ENCODE measurements at places on chromosomes 11 and 22.

DNA sequence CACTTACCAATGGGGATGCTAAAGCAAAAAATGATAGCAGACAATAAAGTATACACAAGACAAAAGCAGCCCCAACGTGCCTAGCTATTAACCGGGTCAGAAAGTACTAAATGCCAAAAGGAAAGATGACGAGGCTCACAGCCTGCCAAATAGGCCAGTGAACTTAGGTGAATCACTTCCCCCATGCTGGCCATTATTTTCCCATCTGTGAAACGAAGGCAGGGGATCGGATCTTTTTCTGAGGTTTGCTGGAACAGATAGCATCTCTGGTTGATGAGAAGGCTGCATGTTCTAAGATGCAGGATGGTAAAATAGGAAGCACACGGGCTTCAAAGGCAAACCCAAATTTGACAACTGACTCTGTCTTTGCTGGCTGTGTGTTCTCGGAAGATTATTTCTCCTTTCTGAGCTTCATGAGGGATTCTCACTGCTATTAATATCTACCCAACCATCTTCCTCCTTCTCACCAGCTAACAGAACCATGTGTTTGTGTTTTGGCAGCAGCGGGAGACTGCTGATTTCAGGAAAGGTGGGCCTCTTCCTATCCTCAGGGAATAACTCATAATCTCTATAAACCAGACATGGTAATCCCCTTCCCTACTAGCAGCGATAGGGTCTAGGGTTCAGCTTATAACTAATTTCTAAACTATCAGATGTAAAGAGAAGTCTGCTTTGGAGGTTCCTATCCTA, 390.7 kb downstream of the LARGE1 start:
- no peak for DNase-seq

GRCh38 chr11:93526641-93527583, 16.3 kb downstream of the SMCO4 start:
- DNase-seq, result no peak

DNA sequence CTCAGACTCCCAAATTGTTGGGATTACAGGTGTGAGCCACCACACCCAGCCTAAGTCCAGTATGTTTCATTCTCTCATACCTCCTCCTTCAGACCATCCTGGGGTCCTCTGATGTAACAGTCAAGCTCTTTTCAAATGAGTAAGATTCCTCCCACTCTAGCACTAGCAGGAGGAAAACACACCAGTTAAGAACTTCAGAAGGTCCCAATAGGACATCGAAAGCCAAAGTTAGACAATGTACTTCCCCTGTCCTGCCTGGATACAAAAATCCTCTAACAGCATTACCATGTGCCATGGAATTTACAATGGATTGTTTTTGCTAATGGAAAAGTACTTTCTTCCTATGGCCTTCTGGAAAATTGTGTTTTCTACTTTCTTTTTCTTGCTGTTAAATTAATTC, 67.1 kb downstream of the CCDC34 start:
- DNase-seq, result no peak

DNA sequence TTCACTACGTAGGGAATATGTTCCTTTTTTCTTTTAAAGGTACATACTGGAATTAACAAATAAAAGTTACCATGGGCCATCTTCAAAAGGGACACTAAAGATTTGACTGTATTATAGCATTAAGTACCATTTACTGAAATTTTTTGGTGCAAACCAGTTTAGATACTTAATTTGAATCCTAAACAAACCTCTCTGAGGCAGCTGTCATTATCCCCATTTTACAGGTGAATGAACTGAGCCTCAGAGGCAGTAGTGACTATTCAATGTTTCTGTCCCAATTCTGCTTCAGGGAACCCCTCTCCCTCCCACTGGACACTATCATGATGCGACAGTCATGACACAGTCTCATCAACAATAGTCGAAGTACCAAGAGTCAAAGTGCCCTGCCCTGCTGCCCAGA, 76.2 kb upstream of the PHF21A start:
- DNase-seq, result no peak

DNA sequence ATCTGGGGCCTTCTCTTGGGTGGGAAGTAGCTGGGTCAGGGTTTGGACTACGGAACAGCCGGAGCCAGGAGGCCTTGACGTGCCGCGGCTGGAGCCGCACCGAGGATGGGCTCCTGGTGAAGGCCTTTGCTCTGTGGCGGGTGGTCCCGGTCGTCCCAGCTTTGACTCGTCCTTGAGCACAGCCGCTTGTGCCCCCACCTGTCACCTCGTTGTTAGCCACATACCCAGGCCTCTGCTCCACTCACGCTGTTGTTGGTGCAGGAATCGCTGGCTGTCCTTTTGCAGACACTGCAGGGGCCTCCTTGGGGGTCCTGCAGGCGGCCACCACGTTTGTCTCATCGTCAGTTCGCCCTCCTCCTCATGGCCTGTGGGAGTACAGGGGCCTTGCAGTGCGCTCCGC, 17.1 kb downstream of the PHRF1 start:
- DNase-seq, result no peak

- peak; percentile 81 for DNase-seq
These were observed 9.4 kb downstream of the TRIM29 start for GRCh38 chr11:120128392-120129119.

DNA sequence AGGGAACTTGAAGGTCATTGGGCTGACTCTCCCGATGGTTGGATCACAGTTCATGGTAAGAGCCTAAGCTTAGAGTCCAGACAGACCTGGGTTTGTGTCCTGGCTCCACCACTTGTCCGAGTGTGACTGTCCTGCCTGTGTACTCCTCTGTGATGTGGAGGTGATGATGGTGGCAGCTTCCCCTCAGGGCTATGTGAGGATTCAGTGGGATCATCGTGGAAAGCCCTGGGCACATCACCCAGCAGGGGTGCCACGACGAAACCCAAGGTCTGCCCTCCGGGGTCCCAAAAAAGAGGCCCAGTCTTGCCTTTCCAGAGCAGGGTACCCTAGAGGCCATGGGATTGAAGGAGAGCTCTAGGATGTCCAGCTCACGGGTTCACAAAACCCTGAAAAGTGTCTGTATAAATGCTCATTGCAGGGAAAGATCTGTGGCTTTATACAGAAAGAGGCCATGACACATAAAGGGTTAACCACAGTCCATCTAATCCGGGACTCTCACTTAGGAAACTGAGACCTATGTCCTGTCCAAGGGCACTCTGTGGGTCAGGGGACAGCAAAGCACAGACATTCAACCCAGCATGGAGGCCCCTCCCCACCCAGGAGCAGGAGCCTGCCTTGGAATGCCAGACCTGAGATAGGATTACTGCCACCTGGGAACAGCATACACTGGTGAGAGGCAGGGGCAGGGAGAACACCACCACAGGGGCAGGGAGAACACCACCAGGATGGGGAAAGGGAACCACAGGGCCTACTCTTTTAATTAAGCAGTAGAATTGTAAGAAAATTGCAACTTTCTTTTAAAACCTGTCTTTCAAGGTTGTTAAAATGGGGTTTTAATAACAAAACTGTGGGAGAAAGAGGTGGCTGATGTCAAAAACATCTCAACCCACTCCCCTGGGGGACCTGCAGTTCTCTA, 51.3 kb downstream of the IGLL5 start:
- no peak for DNase-seq

DNA sequence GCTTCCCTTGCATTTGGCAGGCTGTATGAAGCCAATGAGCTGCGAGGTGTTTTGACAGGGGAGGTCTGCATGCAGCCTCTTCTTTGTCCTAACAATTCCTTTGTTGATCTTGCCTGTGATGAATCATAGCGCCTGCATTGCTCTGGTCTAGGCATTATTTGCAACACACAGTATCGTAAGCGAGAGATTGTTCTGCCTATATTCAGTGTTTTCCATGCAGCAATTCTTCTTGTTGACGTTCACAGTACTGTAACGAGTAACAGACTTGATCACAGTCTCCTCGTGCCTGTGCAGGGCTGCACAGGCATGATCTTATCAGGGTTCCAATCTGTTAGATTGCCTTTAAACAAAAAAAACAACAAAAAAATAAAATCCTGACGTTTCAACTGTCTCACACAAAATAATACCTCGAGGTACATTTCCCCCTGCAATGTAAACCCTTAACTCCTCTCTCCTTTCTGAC, 13.9 kb upstream of the ADSL start:
- DNase-seq, result no peak

DNA sequence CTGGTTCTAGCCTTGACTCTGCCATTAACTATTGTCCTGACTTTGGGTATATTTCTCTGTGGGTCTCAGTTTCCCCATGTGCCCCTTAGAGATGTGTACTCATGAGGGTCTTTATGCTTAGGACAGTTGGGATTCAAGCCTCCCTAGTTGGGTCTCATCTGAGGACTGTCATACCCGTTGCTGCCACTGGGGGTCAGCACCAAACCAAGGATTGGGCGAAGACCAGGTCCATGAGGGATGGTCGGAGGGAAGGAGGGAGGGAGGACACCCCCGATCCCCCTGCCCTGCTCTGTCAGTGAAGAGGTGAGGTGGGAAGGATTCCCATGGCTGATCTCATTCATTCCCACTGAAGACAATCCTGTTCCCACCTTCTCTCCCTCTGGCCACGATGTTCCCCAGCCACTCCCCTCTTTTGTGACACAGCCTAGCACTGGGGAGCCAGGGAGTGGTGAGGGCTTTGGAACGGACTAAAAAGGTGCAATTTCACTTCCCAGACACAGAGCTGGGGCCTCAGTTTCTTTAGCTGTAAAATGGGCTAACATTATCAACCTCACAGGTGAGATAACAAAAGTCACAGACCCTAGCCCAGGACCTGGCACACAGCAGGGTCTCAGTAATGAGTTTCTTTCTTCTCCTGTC, 12.4 kb upstream of the KLHL35 start:
- DNase-seq, result peak; percentile 71

GRCh38 chr11:1628506-1629325, 859 bp upstream of the KRTAP5-5 start:
- DNase-seq, result peak; percentile 62

GRCh38 chr11:76721755-76722677, 51.5 kb upstream of the LRRC32 start:
- DNase-seq, result peak; percentile 78

GRCh38 chr11:10310301-10310841, 5.5 kb downstream of the ADM start:
- DNase-seq, result no peak

DNA sequence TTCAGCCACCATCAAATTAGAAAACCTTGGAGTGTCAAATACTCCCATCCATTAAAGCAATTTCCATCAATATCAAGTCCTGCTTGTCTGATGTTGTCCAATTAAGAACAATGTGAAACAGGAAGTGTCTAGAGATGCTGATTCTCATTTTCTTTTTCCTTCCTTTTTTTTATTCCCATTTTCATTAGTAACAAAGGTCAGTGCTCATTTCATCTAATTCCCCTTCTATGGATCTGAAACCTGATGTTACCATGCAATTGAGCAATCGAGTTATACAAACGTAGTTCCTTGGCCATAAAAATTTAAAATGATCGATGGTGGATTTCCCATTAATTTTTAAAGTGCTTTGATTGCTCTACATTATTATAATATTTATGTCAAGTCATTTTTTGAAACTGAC, 330.6 kb upstream of the ZC3H12C start:
- no peak for DNase-seq

DNA sequence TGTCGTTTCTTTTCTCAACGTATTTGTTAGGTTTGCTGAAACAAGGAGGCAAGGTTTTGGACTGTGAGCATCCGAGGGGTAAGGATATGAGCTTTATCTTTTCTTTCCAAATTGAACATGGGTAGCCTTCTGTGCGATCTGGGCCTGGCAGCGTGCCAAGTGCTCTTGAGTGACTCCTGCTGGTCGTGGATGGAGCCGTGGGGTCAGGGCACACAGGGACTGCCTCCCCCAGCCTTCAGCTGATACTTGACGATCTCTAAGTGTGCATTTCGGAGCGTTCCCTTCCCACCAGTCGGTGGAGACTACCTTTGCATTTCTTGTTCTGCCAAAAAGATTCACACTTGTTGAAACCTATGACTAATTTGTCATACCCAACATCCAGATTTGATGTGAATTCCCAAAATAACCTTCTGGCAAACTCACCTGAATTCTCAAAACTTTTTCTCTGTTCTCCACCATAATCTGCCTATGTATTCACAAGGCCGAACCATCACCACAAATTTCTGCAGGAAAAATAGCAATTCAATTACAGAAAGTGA, 40.1 kb upstream of the CLMP start:
- DNase-seq, result no peak

DNA sequence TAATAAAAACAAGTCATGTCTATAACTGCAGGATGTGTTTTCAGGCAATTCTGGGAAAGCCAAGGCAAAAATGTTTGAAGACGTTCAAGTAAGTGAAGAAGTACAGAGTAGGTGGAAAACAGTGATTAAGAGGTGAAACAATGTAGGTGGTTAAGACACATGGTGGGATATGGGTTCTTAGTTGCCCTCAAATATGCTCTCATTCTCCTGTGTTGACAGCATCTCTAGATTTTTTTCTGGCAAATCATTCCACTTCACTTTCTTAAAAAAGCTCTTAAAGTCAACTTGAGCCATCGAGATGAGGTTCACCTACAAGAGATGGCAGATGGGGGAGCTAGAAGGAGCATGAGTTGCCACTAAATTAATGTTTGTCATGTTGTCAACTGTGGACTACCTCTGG, 1041.0 kb upstream of the CNTN5 start:
- DNase-seq, result no peak

DNA sequence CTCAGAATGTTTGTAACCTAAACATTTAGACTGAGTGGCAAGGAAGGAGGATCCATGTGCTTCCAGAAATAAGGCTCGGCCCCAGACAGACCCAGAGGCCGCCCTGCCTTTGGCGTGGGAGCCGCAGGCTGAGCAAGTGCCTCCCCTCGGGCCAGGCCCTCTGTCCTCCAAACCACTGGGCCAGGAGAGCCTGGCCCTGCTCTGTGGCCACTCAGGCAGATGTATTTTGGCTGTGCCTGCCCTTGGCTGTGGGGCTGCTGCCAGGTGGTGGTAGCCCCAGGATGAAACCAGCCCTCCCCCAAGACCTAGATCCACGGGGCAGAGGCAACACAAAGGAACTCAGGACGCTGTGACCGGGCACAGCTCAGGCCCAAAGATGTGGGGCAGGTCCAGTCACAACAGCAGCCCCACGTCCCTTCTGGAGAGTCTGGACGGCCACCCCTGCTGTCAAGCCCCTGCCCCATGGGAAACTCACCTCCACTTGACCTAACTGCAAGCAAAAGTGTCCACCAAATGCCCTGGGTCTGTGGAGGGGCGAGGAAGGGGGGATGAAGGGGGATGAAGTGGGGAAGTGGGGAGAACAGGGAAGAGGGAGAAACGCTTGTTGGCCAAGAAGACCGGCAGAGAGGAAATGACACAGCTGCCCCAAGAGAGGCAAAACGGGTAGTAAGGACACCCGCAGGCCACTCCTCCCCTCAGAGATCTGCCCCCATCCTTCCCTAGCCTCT, 24.0 kb downstream of the PISD start:
- DNase-seq, result no peak

Data from left hindlimb (tissue), 1 donor.